Hematopoietic multipotent progenitor cell treated with erythropoietin and hydrocortisone succinate and interleukin-3 and kit ligand, for 8 days (in vitro differentiated cells): ENCODE measurements at places on chromosomes 5 and 9.

DNA sequence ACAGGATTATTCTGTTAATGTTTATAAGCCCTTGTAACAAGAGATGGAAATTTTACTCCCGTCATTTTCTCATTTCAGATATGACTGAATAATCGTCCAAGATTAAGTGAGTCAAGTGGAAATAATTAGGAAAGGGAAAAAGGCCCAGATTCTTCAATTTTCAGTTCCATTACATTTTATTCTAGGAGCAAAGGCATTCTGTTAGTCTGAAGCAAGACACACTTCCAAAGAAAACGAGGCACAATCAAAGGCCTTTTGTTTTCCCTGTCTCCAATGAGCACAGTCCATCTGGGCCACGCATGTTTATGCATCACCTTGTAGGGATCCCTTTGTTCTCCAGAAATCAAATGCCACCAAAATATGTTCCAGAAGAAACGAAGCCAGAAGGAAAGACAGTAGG lies 382.9 kb upstream of the RFX3 start:
- no peak for DNase-seq

DNA sequence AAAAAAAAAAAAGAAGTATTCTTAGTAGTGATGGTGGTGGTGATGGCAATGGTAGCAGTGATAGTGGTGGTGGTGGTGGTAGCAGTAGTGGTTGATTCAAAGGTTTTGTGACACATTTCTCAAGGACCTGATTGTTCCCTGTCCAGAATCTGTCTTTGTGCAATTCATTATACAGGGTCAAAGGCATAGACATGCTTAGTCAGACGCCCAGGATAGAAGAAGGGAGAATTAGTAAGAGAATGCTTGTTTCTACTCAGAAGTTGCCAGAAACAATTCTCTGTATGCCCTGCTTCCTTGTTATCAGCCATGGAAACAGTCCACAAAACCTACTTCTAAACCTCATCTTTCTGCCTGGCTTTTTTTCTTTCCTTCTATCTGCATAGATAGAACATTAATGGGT lies 89.4 kb downstream of the SLC44A1 start:
- DNase-seq, result no peak

GRCh38 chr9:72931897-72932296 lies 21.0 kb downstream of the ALDH1A1 start:
- no peak for DNase-seq

DNA sequence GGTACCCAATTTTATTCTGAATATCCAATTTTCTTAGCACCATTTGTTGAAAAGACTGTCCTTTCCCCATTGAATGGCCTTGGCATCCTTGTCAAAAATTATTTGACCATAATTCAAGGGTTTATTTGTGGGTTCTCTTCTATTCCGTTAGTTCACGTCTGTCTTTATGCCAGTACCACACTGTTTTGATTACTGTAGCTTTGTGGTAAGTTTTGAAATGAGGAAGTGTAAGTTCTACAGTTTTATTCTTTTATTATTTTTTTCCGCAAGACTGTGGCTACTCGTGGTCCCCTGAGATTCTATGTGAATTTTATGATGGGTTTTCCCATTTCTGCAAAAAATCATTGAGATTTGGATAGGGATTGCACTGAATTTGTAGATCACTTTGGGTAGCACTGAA lies 402.6 kb downstream of the PLK2 start:
- no peak for DNase-seq

DNA sequence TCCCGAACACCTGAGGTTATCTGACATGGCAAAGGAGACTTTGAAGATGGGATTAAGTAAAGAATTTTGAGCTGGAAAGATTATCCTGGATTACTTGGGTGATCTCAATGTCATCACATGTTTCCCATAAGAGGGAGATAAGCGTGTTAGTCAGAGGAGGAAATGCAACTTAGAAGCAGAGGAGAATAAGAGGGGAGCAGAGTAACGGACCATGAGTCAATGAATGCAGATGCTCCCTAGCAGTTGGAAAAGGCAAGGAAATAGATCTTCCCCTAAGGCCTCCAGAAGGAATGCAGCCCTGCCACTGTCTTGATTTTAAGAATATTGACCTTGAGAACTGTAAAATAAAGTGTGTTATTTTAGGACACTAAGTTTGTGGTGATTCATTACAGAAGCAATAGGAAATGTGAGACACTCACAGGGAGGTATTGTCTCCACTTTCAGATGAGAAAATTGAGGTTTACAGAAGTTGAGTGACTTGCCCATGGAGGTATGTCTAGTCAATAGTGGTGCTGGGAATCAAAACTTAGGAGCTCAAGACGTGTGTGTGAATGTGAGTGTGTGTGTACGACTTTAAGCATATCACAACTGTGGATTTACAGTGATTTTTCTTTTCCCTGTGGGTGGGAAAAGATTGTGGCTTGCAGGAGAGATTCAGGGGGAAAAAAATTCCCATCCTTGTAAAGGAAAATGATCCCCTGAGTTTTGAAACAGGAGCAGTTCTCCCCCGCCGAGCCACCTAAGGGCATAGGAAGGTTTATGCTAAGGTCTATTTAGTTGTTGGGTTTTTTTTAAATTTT lies 125.3 kb downstream of the TRIM32 start:
- DNase-seq, result no peak

DNA sequence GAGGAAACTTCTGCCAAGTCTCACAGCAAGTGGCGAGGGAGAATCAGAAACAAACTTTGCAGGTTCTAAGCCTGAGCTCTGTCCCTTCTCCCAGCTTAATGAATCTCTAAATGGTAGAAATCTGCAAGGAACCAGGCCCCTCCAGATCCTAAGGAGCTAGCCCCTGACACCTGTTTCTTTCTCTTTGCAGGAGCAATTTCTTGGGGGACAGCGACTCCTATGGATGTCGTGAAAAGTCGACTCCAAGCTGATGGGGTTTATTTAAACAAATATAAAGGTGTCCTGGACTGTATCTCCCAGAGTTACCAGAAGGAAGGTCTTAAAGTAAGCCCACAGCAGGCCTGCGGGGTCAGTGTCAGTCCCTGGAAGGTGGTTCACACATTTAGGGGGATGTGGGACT lies 21.8 kb downstream of the IL9 start:
- DNase-seq, result no peak

DNA sequence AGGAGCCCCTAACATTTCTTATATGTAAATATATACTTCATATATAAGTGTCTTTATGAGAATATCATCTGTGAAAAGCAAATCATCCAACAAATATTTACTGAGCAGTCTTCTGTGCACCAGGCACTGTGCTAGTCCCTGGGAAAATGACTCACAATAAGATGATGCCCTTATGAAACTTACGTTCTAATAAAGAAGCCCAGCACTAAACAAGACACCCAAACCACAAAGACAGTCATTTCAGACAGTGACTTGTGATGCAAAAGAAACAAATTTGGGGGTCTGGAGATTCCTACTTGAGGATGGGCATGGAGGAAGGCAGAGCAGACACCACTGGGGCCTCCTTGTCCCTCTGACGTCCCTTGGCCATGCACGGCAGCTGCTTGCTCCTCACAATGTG lies 30.6 kb upstream of the PPP1R2B start:
- DNase-seq, result no peak

DNA sequence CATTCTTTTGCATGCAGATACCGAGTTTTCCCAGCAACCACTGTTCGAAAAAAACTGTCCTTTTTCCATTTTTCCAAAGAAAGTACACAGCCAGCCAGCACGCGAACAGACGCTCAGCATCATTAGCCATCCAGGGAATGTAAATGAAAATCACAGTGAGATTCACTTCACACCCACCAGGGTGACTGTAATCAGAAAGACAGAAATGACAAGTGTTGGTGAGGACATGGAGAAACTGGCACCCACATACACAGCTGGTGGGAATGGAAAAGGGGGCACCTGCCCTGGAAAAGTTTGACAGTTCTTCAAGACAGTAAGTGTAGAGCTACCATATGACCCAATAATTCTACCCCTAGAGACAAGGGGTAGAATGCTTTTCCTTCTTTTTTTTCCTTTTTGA lies 25.0 kb upstream of the NCS1 start:
- DNase-seq, result no peak

GRCh38 chr5:154368041-154368800 lies 77.6 kb upstream of the SAP30L start:
- DNase-seq, result no peak
